Mammary epithelial cell (primary cell): ENCODE measurements at places on chromosomes 2 and 18.

GRCh38 chr2:60934165-60934722 is 52.9 kb downstream of the REL start:
- DNase-seq, result no peak

DNA sequence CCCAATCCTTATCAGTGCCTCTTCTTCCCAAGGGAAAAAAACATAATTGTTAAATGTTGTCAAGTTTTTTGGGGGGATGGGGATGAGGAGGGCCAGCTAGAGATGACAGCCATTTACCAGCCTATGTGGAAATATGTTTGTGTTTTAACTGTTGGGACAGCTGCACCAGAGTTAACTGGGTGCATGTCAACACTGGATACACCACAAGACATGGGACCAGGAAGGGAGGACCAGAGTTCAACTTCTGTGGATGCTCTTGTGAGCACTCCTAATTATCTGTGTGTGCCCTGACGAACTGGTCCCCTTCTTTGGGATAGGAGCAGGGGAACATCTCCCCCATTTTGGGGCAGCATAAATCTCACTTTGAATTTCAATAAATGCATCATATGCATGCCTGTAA is 66.1 kb upstream of the FZD5 start:
- no peak for DNase-seq

DNA sequence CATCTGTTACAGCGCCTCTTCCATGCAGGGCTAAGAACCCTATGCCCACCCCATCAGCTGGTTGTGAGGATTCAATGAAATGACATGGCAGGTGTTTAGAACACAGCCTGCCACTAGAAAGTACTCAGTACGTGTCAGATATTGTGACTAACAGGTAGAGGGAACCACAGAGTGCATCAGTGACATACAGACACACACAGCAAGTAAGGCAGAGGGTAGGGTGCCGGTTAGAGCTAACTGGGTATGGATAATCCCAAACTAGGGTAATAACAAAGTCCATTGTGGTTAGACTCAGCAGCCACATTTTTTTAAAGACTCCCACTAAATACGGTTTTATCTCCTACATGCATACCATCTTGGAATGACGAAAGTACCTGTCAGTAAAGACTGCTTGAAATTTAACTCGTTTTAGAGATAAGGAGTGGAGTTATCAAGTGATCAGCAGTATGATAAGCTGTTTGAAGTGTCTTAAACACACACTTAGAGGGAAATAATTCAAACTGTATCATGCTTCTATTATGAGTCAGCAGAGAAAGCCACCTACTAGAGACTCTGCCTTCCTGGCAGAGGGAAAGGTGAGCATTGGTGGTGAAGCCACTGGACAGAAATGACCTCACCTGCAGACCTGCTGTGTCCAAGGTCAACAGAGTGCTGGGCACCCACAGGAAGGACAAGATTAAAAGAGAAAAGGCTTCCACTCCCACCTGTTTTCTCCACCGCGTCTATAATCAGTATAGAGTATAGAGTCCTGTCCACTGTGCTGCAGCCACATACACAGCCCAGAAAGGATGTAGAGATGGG is 20.6 kb downstream of the MPPE1 start:
- DNase-seq, result no peak

- DNase-seq, result no peak
These were observed 141.7 kb downstream of the ARL4C start for GRCh38 chr2:234355021-234355720.

DNA sequence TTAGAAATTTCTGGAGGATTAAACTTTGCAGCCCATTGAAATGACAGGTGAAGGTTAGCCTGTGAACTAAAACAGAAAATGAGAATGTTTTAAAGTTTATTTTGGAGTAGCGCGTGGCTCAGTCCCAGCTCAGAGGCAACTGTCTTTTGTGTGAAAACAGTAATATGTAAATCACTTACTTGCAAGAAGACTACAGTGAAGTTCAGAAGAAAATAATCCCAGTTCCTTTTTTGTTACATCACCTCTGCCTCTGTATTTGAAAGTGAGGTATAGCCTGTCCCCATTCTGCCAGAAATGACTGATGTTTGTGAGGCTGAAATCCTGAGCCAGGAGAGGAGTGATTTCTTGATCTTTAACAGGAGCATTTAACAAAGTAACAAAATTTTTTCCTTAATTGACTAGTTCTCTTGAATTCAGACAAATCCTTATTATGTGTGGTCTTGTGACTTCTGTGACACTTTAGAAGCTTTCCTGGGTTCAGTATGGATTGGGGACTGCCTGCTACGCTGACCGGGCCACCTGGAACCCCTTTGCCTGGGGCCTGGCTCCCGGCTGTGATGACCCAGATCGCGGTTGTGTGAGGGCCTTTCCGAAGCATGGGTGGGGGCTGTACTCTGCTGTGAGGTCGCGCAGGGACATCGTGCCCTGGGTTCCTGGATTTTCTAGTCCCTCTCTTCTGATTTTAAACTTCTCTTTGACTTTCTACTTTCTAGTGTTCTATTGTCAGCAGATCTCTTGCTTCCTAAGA is 24.3 kb downstream of the TRAPPC12 start:
- no peak for DNase-seq

DNA sequence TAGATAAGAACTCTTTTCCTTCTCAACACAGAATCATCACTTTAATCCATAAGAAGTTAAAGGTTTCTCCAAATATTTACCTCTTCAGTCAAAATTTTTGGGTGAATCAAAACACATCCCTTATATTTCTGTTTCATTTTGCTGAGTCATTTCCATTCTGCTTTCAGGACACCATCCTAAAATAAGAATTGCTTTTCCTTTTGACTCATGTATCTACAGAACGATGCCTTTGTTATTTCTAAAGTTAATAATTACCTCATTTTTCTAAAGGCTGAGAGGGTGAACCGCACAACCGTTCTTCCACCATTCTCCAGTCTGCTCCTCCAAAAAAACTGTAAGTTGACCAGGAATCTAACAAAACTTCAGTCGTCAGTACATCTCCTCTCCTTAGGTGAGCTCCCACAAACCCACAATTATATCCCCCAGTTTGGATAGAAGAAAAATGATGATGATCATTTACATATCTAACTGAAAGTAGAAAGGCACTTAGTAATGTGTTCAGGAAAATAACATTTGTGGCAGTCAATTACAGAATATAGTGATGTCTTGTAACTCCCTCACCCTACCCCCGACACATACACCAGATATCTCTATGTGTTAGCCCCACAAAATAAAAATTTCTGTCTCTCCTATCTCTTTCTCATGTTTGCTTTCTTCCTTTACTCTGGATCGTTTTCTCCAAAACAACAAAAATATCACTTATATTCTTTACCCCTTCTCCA is 162.5 kb downstream of the RAD51AP2 start:
- DNase-seq, result no peak

DNA sequence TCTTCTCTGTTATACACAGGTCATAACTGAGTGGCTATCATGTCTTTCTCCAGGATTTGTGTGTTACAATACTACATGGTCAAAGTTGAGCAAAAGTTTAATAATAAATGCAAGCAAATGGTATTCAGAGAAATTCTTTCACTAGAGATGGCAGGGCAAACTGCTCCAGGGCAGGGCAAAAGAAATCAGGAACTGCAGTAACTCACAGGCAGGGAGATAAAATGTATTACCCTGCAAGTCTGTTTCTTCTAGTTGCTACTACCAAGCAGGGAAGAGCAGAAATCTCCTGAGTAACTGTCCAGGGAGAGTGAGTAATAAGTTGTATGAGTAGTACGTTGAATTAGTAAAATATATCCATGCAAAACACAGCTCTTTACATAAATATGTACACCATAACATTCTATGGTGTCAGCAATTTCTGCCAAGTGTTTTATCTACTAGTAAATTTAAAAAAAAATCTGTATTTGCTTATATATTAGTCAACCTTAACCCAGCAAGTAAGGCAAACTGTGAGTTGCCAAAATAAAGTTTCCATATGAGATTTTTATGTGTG is 404.1 kb downstream of the ZEB2 start:
- DNase-seq, result no peak

DNA sequence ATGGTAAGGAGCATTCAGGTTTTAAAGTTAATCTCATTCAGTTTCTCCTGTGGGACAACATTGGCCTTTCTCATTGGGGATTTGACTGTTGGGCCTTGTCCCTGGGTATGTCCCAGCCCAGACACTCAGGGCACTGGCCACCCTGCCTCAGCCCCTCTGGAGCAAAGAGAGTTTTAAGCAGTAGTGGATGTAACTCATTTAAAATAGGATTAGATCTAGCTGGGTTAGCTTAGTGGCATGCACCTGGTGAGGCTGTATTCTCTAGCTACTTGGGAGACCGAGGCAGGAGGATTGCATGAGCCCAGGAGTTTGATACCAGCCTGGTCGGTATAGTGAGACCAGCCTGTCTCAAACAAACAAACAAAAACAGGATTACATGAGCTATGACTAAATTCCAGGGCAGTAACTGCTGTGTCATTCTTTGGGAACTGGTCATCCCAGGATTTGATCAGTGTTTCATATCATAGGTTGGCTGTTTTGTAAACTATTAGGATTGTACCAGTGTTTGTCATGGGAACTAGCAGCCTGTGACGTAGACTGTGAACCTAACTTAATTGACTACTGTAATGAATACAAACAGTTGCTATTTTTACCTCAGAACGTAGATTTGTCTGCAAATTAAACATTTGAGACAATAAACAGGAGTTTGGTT is 12.5 kb downstream of the INPP4A start:
- DNase-seq, result peak; percentile 76

DNA sequence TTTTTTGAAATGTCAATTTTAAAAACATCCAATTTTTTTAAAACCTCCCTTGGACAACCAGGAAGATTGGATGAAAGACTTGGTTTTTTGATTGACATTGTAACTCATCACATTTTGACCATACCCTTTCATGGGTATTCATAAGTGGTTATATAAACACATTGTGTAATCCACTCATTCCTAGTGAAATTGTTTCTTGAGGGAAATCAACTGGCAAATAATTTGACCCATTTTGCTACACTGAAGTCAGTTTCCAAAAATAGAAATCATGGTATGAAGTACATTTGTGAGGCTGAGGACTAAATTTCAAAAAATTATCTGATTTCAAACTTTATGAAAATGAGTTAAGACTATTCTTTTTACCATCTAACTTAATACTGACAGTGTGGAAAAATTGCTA is 31.5 kb downstream of the FBXO48 start:
- no peak for DNase-seq

GRCh38 chr2:18932853-18933252 is 343.5 kb upstream of the NT5C1B start:
- DNase-seq, result no peak

DNA sequence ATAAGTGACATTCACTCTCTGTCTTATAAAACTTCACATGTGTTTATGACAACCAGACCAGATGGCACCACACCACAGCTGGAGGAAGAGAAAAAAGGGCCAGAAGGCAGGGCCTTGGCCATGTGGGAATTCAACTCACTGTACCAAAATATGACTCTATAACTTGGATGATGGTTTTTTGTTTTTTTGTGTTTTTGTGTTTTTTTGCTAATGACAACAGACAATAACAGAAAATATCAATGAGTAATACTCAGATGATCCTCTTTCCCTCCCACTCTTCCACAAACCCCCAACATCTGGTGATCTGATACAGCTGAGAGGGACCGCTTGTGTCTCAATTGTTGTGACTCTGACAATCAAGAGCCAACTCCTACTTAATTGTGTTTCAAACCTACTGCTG is 12.4 kb downstream of the NMI start:
- DNase-seq, result no peak

DNA sequence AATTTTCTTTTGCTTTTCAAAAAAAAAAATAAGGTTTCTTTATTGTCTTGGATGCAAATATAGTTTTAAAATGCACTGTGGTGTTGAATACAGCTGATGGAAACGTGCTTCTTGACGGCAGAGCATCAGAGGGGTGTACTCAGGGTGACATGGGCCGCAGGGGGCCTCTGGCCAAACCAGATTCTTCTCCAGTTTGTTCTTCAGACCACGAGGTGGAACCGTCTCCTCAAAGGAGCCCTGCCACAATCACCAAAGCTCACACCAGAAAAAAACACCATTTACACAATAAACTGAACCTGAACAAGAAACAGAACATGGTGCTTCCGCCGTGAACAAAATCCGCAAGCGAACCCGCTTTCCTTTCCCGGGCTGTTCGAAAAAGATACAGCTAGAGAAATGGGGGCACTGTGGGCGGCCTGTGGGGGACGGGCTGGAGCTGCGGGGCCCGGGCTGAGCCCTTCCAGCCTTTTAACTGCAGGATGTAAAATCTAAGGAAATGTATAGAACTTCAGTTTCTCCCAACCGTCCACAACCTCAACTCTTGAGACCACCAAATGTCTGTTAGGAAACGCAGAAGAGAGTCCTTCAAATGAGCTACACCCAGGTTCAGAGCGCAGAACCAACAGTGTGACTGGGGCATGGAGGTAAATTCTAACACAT is 34.5 kb downstream of the PSMG2 start:
- no peak for DNase-seq

DNA sequence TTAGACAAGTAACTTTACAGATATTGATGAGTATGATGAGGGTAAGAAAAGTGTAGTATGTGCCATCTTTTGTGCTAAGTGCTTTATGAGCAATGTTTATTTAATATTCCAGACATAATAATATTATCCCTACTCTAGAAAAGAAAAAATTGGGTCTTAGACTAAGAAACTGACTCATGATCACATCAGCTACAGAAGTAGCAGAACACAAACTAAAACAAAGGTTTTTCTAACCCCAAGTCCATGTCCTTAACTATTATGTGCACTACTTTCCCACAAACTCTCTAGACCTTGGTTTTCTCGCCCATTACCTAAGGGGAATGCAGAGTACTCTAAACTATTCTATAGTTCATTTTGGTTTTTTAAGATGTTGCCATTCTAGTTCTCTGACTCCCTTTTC is 64.5 kb downstream of the BAZ2B start:
- peak; percentile 24 for DNase-seq

GRCh38 chr2:136106505-136106904 is 11.4 kb downstream of the CXCR4 start:
- DNase-seq, result no peak

DNA sequence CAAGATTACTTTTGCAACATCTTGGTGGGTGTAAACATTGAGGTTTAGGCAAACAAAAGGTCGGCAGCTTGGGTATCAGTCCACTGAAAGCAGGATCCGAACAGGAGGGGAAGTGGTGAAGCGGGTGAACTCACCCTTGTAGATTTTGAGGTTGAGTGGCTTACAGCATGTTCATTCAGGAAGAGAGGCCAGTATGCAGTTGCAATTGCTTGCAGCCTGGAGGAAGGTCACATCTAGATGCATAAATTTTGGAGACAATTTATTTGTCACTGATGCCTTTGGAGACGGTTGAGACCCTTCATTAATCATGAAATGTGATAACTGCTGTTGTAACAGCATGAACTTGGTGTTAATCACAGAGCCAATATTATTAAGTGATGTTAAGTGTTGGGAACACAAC is 131.1 kb downstream of the LTBP1 start:
- DNase-seq, result no peak

DNA sequence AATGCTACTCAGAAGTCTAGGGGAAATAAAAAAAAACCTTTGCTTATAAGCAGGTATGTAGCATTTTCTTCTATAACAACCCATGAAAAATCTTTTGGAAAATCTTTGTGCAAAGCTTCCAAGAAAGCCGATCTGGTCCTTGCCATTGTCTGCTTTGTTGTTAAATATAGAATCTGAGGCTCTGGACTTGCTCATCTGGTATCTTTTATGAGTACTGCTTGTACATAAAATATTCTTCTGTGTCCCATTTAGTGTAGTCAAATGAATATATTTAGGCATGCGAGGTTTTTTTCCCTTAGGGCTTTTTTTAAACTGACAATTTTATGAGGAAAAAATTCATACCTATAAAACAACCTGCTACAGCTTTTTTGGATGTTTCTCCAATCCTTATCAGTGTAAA is 45.0 kb upstream of the RMND5A start:
- no peak for DNase-seq

- DNase-seq, result no peak
These were observed 20.8 kb upstream of the MLPH start for GRCh38 chr2:237466211-237466610.
